Immature natural killer cell (primary cell): ENCODE measurements at places on chromosomes 3 and 15. TPM values are rescaled to one million over a fixed set of nuclear protein-coding genes. Genes with fewer than 3 reads are reported as not detected.
A peak's percentile ranks its signal among the peaks of the same experiment; 100 is the strongest.

Gene SLC9A9
- 21.3 TPM for polyA plus RNA-seq

Gene ASB7
- 9.9 TPM for polyA plus RNA-seq

Gene SLC22A13
- not detected for polyA plus RNA-seq

DNA sequence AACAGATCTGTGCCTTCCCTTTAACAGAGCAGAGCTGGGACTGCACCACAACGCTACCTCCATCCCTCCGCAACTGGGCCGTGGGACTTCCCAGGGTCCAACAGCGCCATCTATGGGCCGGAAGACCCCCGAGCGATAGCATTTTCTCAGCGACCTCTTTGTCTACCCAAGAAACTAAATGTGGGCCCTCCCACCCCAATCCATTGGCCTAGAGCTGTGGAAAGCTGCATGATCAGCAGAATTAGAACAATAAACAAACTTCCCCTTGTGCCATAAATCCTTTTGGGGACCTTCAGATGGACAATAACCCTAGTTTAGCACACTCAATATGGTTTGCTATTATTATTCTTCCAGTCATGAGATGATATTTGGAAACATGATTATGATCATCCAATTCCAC lies 74.8 kb upstream of the NTRK3 start:
- DNase-seq, result no peak

- DNase-seq, result no peak
Observed at GRCh38 chr3:181464033-181464694, 247.6 kb upstream of the SOX2 start.

- DNase-seq, result no peak
Observed at GRCh38 chr15:57667171-57667849, 39.2 kb upstream of the POLR2M start.

GRCh38 chr15:48340111-48340510 lies 8.9 kb downstream of the DUT start:
- no peak for DNase-seq

DNA sequence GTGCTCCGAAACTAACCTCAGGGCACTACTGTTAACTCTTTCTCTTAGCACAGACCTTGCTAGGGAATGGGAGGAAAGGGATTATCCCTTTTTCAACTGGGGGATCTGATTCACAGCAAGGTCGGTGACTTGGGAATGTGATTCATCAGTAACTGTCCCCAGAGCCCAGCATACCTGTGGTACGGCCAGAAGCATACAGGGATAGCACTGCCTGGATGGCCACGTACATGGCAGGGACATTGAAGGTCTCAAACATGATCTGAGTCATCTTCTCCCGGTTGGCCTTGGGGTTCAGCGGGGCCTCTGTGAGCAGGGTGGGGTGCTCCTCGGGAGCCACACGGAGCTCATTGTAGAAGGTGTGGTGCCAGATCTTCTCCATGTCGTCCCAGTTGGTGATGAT lies 2.3 kb downstream of the ACTC1 start:
- DNase-seq, result no peak

DNA sequence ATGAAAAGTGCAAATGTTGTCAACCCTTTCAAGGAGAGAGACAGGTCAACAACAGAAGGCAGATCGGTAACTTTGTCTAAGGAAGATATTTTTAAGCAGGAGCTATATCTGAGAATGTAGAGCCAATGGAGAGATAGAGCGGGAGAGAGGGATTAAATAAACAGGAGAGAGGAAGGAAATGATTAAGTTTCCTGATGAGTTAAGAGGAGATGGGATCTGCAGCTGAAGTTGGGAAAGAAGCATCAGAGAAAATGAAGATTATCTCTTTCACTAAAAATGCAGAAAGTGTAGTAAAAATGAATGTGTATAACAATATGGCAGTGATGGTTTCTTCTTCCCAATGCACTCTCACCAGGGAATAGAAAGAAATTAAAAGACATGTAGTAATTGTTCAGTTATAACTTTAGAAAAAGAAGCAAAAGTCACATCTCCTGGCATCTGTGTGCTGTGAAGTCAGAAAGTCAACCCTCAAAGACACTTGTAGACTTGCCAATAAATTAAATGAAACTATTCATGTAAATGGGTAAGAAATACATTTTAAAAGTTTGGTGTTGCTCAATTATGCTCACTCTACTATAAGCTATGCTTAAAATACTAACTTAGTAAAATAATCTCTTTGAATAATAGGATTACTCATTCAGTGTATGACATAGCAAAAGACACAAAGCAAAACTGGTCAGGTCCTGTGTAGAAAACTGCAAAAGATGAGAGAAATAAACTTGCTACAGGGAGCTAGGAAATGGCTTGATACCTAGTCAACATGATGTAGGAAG lies 264.6 kb downstream of the ZIC4 start:
- DNase-seq, result no peak

DNA sequence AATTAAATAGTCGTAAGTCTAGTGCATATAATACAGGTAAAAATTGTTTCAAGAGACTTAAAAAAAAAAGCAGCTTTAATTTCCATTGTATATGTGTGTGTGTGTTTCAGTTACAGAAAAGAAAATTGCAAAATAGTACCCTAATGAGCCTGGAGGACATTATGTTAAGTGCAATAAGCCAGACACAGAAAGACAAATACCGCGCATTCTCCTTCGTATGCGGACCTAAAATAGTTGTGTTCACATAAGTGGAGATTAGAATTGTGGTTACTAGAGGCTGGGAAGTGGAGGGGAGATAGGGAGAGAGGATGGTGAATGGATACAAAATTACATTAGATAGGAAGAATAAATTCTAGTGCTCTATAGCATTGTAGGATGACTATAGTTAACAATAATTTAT lies 3.6 kb downstream of the MESD start:
- no peak for DNase-seq

DNA sequence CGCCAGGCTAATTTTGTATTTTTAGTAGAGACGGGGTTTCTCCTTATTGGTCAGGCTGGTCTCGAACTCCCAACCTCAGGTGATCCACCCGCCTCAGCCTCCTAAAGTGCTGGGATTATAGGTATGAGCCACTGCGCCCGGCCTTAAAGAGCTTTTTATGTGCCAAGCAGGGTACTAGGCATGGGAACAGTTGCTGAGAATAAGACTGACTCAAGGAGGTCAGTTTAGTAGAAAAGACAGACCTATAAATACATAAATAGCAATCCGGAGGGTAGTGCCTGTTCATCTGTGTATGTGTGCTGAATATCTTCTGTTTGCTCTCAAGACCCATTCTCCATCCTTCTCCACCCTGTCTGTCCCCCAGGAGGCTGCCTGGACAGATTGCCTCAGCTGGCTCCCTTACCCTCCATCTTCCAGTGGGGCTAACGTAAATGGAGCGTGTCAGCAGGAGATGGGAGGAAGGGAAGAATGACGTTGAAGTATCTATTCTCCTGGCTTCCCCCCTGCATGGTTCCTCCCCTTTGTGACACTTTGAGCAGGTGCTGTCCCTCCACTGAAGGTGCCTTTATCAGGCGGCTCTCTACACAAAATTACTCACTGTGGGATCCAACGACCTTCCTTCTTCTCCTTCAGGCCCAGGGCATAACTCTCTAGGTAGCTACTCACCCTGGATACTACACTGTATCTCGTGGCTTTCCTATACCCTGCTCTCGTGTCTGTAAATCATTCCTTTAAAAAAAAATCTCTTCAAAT lies 31.1 kb downstream of the FBXO40 start:
- no peak for DNase-seq

DNA sequence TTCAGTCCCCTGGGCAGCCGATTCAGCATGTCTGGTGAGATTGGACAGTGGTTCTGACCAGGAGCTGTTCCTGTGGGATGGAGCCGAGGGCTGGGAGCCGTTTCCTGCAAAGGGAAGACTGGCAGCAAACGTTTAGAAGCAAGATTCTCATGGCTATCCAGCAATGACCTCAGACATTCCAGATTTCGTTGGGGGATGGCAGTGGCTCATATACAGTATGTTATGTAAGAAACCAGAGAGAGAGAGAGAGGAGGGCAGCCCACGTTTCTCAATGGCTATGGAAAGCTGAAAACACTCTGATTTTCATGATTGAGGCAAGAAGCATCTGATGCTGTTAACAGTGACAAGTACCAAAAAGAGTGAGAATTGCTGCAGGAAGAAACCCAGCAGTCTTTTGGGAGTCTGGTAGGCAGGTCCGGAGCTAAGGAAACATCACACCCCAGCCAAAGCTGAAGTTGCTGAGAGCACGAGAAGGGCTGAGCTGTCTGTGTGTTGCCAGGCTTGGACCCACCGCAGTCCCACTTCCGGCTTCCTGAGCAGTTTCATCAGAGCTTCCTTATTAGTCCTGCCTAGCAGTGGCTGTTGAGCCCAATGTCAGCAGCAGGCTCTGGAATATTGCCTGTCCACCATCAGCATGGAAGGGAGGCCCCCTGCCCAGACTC lies 25.6 kb upstream of the VPS8 start:
- peak; percentile 8 for DNase-seq

DNA sequence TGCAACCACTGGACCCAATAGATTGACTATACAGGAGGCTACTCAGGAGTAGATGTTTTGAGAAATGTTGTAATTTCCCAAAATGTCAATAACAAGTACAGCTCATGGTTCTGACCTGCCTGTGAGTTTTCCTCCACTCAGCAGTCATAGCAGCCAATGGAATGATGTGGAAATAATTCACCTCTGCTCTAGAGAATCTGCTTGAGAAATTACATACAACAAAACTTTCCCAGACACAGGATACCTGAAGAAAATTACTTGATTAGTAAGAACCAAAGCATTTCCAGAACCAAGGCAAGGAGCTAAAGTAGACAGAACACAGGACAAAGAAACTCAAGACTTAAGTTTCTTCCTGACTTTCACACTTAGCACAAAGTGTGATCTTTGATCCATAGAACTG lies 218.9 kb upstream of the SETMAR start:
- no peak for DNase-seq

DNA sequence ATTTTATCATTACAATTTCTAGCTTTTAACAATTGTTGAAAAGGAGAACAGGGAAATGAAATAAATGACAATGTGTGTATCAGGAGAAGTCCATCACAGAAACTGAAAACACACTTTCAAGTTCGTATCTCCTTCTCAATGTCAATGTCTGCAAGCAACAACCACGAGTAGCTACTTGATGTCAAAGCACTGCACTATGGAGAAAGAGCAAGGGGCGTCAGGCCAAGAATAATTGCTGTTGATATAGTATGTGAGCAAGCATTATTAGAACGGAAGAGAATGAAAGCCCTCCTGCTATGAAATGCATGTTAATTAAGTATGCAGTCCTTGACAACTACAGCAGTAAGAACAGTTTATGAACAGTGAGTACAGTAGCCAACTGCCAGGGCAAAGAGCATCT lies 1250.1 kb downstream of the ZPLD1 start:
- no peak for DNase-seq

GRCh38 chr3:110381992-110382391 lies 689.6 kb upstream of the NECTIN3 start:
- DNase-seq, result no peak

- no peak for DNase-seq
Observed at GRCh38 chr3:135762188-135762856, 203.2 kb upstream of the PPP2R3A start.

DNA sequence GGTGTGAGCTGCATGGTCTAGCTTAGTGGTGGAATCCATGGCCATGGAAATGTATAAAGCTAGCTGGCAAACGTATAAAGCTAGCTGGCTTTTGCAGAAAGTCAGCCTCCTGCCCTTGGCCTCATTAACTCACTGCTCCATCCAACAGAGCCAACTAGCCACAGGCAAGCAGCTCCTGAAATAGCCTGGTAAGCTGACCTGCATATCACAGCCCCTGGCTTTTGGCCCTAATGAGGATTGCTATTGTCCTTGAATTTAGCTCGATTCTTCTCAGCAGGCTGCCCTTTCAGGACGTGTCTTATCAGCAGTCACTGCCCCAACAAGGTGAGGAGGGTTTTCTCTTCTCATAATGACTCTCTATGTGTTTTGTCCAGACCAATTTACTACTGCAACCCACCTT lies 446.8 kb downstream of the WDR72 start:
- DNase-seq, result no peak
